Omental fat pad (tissue), 4 donors: ENCODE measurements at places on chromosomes 13 and 19. TPM values are rescaled to one million over a fixed set of nuclear protein-coding genes. Genes with fewer than 3 reads are reported as not detected.

Gene CDX2
- total RNA-seq, result not detected

Gene PGLYRP1
- not detected for total RNA-seq

Gene DHDH
- total RNA-seq, result not detected

Gene GTF3A
- 170 TPM for total RNA-seq

Gene ZNF296
- total RNA-seq, result 0.31 TPM

Gene GRK1
- total RNA-seq, result not detected

Gene TSSK6
- 3.6 TPM for total RNA-seq

Gene ATP8A2
- not detected for total RNA-seq
